ENCODE measurements at places on chromosomes 1 and 21.

DNA sequence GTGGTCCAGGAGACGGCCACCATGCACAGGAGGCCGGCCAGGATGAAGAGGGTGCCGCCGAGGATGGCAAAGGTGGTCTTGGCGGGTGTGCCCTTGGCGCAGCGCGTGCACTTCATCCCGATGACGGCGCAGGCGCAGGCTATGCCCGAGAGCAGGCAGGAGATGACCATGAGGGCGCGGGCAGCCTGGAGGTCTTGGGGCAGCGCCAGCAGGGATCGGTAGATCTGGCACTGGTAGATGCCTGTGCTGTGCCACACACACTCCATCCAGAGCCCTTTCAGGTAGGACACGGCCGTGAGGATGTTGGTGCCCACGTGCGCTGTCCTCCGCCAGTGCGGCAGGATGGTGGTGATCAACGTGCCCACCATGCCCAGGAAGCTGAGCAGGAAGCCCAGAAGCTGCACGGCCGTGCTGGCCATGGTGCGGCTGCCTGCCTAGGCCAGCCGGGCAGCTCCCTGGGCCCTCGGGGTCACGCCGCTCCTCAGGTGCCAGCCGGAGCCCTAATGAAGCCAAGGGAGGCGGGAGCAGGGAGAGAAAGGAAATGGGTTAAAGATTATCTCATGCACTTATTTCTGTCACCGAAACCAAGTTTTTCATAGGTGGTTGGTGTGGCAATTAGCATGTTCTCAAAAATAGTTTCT lies 18.5 kb downstream of the CLDN14 start:
- H3K4me3 ChIP-seq = no peak overlapping the region
- DNase-seq = no peak
- H3K27me3 ChIP-seq = no peaks in the 10 kb centered on the region
- H3K36me3 ChIP-seq = no peaks in the 10 kb centered on the region
- no peak overlapping the region for H3K27ac ChIP-seq
- peaks cover 2% of the 10 kb centered on the region for H3K4me1 ChIP-seq

DNA sequence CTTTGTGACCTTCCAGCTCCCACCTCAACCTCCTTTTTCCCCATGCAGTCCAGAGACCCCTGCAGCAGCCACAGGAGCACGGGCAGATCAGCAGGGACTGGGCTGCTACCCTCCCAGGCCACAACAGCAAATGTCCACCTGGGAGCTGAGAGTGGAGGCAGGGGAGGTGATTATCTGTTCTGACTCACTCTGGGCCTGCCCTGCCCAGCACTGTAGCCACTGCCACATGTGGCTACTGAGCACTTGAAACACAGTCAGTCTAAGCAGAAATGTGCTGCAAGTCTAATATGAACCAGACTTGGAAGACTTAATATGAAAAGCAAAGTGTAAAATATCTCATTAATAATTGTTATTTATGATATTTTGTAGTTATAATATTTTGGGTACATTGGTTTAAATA lies 148.9 kb upstream of the VANGL1 start:
- no peak for DNase-seq
- no peaks in the 10 kb centered on the region for H3K27me3 ChIP-seq
- H3K4me3 ChIP-seq = no peak overlapping the region
- H3K4me1 ChIP-seq = no peaks in the 10 kb centered on the region
- no peaks in the 10 kb centered on the region for H3K36me3 ChIP-seq

DNA sequence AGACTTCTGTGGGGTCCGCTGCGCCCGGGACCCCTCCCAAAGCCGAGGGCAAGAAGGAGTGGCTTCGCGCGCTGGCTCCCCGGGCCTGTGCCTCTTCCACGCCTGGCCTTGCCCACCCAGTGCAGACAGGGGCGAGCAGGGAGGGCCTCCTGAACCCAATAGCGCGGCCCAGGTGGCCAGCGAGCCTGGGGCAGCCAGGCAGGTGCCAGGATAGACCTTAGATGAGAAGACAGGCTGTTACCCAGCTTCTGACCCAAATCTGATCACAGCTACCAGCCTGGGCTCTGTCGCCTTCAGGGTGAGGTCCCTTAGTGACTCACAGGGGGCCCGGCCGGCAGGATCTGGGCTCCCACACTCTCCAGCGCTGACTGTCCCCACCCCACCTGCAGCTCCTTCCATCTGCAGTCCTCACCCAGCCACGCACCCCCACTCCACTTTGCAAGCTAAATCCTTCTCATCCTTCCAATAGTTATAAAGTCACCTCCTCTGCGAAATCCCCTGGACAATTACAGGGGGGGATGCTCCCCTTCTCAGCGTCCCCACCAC lies 9.6 kb downstream of the CLEC20A start:
- H3K4me3 ChIP-seq = peak overlapping the region; percentile 54
- H3K36me3 ChIP-seq = no peaks in the 10 kb centered on the region
- H3K4me1 ChIP-seq = peaks cover 6% of the 10 kb centered on the region
- no peak for DNase-seq
- H3K27me3 ChIP-seq = no peaks in the 10 kb centered on the region

GRCh38 chr21:44764319-44765230 lies 37.0 kb downstream of the UBE2G2 start:
- DNase-seq = no peak
- no peaks in the 10 kb centered on the region for H3K27me3 ChIP-seq
- no peaks in the 10 kb centered on the region for H3K36me3 ChIP-seq
- H3K27ac ChIP-seq = no peak overlapping the region

- no peaks in the 10 kb centered on the region for H3K36me3 ChIP-seq
- H3K4me1 ChIP-seq = no peaks in the 10 kb centered on the region
- H3K27me3 ChIP-seq = no peaks in the 10 kb centered on the region
- no peak for DNase-seq
- H3K27ac ChIP-seq = no peak overlapping the region
- H3K4me3 ChIP-seq = no peak overlapping the region
Observed at GRCh38 chr1:84366786-84367185, 31.5 kb upstream of the DNASE2B start.

DNA sequence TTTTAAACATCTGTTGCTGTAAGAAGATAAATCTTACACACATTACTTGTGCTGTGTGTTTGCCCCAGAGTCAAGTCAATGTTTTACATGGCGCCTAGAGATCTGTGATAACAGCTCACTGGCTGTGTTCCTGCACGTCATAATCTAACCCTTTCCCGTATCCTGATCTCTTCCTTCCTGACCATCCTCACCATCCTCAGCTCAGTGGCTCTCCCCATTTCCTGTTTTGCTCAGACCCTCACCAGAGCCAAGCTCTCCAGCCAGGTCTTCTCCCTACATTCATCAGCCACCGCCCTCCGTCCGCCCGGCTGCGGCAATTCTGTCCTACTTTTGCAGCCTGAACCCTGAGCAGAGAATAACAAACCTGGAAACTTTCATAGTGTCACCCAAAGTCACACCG lies 824.7 kb downstream of the USP25 start:
- no peak for DNase-seq
- peaks cover 2% of the 10 kb centered on the region for H3K36me3 ChIP-seq
- H3K4me1 ChIP-seq = no peaks in the 10 kb centered on the region
- H3K27me3 ChIP-seq = no peaks in the 10 kb centered on the region
- H3K27ac ChIP-seq = no peak overlapping the region

DNA sequence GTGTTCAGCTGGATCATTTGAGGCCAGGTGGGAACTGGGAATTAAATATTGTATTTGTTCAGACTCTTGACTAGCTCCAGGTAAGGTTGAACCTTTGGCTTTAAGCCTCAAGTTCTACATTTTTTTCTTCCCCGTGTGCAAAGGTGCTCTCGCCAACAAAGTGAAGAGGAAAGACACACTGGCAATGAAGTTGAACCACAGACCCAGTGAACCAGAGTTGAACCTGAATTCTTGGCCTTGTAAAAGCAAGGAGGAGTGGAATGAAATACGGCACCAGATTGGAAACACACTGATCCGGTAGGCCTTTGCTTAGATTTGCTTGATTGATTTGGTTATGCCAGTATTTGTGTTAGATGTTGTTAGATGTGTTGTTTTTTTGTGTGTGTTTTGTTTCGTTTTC lies 25.5 kb upstream of the RCC1 start:
- H3K36me3 ChIP-seq = peaks cover 40% of the 10 kb centered on the region
- no peak for DNase-seq
- H3K27ac ChIP-seq = no peak overlapping the region
- no peaks in the 10 kb centered on the region for H3K27me3 ChIP-seq
- H3K4me1 ChIP-seq = no peaks in the 10 kb centered on the region
- no peak overlapping the region for H3K4me3 ChIP-seq

GRCh38 chr1:37989361-37989930 lies 376 bp downstream of the SF3A3 start:
- H3K36me3 ChIP-seq = peaks cover 26% of the 10 kb centered on the region
- H3K27ac ChIP-seq = peak overlapping the region; percentile 74
- peaks cover 15% of the 10 kb centered on the region for H3K4me1 ChIP-seq
- DNase-seq = peak; percentile 41
- peak overlapping the region; percentile 99 for H3K4me3 ChIP-seq

DNA sequence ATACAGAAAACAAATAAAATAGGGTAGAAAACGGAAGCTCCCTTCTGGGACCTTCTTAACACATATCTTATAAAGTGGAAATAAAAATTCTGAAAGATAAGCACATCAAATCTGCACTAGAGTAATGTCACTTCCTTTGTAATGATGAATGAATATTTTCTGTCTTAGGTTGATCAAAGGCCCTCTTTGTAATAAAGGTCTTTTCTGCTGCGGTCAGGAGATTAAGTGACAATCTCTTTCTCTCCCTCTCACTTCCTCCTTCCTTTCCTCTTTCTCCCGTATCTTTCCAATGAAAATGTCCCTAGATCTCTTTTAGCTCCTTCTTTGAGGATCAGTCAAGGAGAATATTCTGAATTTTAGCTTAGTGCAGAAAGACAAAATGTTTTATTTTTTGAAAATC lies 33.8 kb downstream of the TMCO1 start:
- H3K27me3 ChIP-seq = no peaks in the 10 kb centered on the region
- peaks cover 14% of the 10 kb centered on the region for H3K36me3 ChIP-seq
- no peak overlapping the region for H3K27ac ChIP-seq
- no peaks in the 10 kb centered on the region for H3K4me1 ChIP-seq
- DNase-seq = no peak

DNA sequence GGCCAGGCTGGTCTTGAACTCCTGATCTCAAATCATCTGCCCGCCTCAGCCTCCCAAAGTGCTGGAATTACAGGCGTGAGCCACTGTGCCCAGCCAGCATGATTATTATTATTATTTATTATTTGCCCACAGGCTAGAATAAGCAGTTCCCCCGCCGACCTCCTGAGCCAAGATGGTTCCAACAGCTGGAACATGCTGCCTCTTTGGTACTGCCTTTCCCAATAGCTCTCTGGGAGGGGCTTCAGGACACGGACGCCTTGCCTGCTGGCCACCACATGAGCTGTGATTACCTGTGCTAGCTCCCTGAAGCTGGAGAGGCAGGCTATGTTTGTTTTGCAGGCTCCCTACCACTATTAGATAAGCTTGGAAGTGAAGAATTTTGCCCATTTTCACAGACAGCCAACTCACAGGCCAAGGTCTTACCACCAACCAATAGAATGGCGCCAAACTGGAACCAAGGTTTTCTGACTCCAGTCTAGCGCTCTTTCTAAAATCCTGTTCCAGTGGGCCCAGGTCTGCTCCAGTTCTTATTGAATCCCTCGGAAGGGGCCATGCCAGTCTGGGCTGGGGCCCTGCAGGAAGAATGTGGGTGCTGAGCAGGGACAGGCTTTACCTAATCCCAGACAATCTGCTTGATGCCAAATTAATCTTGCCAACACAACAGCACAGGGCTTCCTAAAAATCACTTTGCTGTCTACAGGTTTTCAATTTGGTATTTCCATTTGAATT lies 2.1 kb upstream of the GPR61 start:
- DNase-seq = no peak
- peaks cover 2% of the 10 kb centered on the region for H3K4me1 ChIP-seq
- H3K4me3 ChIP-seq = no peak overlapping the region
- no peaks in the 10 kb centered on the region for H3K27me3 ChIP-seq

DNA sequence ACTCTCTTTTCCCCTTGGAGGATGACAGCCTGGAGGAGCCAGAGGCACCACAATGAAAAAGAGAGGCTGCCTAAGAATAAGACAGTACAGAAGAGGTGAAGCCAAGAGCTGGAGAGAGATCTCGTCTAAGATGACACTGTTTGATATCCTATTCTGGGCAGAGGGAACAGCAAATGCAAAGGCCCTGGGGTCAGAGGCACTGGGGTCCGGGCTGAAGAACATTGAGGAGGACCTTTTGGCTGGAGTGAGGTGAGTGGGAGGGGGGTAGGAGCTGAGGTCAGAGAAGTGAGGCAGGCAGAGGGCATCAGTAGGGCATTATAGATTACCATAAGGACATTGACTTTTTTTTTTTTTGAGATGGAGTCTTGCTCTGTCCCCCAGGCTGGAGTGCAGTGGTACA lies 19.3 kb upstream of the TMEM51 start:
- DNase-seq = no peak
- no peaks in the 10 kb centered on the region for H3K27me3 ChIP-seq
- H3K27ac ChIP-seq = no peak overlapping the region
- peaks cover 8% of the 10 kb centered on the region for H3K4me1 ChIP-seq
- no peaks in the 10 kb centered on the region for H3K36me3 ChIP-seq
- no peak overlapping the region for H3K4me3 ChIP-seq

DNA sequence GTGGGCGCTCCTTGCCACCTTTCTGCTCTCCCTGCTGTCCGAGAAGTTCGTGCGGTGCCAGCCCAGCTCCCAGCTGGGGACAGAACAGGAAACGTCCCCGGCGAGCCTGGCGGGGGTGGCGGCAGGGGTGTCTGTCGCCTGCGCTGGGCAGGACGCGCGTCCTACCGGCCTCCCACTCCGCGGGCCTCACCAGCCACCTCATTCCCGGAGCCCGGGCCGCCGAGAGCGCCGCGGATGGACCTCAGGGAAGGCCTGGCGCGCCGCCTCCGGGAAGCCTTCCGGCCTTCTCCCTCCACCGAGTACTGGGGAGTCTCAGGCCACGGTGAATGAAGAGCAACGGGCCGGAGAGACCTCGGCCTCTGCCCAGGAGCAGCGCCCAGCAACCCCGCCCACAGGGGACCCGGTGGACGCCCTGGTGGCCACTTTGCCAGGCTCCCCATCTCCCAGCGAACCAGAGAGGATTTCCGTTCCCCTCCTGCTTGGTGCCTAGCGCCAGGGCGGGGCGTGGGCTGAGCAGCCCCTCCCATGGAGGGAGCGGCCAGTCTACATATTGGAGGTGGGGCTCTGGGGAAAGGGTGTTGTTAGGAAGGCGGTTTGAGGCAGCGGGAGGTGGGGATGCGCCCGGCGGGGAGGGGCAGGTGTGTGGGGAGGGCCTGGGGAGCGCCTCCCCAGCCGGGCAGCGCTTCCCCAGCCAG lies 9.5 kb upstream of the TNFRSF14 start:
- peaks cover 57% of the 10 kb centered on the region for H3K4me1 ChIP-seq
- H3K4me3 ChIP-seq = peak overlapping the region; percentile 57
- peak; percentile 68 for DNase-seq

- no peak overlapping the region for H3K27ac ChIP-seq
- H3K4me3 ChIP-seq = no peak overlapping the region
- DNase-seq = no peak
- H3K36me3 ChIP-seq = no peaks in the 10 kb centered on the region
Observed at GRCh38 chr1:65911679-65912078, 119.0 kb downstream of the PDE4B start.

- H3K36me3 ChIP-seq = no peaks in the 10 kb centered on the region
- no peak overlapping the region for H3K4me3 ChIP-seq
- peak; percentile 82 for DNase-seq
- peaks cover 90% of the 10 kb centered on the region for H3K4me1 ChIP-seq
Observed at GRCh38 chr1:181131255-181131941, 42.9 kb downstream of the IER5 start.
